Stimulated activated CD4-positive, alpha-beta T cell treated with anti-CD3 and anti-CD28 coated beads, Interleukin-15, amount 100 ng/mL, for 1 hour (primary cell): ENCODE measurements at places on chromosomes 7 and 10.
A peak's percentile ranks its signal among the peaks of the same experiment; 100 is the strongest.

DNA sequence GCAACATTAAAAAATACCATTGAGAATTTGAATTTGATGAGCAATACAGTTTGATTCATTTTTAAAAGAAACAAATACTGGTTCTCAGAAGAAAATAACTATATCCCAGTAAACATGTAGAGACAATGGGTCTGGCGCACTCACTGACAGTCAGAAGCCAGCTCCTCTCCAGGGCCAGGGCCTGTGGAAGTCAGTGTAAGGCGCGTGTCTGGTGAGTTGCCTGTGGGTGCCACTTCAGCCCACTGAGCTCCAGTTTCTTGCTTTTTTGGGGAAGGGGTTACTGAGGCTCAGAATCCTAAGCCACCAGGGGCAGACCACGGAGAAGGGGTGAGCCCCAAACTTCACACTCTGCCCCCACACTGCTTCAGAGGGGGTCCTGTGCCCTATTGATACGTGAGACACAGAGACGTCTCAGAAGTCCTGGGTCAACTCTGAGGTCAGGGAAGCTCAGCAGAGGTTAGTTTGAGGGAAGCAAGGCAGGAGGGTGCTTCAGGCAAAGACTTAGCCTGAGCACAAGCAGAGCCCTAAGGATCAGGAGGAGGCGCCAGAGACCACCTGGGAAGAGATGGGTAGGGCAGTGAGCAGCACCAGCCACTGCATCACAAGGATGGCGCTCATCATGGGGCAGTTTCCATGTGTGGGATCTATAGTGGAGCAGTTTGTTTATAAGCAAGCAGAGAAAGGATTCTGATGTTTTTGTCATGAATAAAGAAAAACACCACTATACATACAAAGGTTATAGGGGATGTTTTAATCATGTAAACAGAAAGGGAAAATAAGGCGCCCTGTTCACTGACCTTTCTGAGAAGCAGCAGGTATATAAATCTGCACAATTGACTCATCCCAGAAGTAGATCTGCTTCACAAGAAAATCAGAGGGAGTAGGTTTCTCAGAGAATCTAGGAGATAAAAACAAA lies 95.7 kb downstream of the PKD1L1 start:
- no peak for DNase-seq

- DNase-seq: no peak
Measured at GRCh38 chr10:13650961-13651360, 64.2 kb downstream of the PRPF18 start.

DNA sequence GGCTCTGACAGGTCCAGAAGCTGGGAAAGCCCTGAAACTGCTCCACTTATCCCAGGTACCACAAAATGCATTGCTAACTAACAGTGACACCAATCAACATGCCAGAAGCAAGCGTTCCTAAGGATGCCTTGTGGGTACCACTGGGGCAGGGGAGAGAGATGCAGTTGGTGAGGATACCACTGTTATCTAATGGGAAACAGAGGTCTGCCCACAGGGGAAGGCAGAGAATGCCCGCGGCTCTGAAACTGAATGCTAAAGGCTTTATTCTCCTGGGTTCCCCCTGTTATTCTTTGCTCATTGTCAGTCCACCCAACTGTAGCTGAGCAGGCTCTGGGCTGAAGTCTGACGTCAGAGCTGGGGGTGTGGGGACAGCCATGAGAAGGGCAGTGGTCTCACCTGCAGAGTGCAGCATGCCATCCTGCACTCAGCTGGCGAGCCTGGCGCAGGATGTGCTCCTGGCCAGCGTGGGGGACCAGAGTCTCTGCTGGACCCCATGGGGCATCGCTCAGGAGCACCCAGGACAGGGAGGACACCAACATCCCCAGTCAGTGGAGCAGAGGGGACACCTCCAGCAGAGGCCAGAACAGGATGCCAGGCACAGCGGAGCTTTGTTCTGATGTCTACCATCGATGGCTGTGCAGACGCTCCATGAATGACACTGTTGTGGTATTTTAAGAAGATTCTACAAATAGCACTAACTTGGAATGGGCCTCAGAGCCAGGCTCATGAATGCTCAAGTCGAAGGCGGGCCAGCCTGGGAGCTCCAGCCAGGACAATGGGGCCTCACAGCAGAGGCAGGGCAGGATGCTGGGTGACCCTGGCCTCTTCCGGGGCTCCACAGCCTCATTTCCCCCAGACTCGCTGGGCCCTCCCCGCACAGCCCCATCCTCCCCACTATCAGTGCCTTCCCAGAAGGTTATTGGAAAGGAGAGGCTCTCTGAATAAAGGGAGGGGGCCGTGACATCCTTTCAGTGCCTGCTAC lies 95.8 kb downstream of the ARHGAP22 start:
- DNase-seq: no peak

GRCh38 chr7:138127996-138128395 lies 51.7 kb downstream of the AKR1D1 start:
- no peak for DNase-seq

- DNase-seq: no peak
Measured at GRCh38 chr7:108044345-108044744, 41.4 kb upstream of the LAMB1 start.

DNA sequence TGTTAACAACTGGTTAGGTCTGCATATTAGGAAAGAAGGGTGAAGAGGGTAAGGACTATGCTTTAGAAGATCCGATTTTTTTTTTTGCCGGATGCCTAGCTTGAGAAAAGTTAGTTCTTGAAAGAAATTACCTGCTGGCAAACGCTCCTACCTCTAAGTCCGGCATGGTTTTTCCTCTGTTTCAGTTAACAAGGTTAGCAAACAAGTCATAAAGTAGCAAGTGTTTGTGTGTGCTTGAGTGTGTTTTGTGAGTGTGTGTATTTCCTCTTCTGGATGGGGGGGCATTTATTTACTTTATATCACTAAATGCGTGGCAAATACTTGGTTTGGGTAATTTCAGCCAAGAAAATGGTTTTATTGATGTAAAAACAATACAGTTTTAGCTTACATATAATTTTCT lies 195.6 kb downstream of the SUGCT start:
- DNase-seq: no peak

DNA sequence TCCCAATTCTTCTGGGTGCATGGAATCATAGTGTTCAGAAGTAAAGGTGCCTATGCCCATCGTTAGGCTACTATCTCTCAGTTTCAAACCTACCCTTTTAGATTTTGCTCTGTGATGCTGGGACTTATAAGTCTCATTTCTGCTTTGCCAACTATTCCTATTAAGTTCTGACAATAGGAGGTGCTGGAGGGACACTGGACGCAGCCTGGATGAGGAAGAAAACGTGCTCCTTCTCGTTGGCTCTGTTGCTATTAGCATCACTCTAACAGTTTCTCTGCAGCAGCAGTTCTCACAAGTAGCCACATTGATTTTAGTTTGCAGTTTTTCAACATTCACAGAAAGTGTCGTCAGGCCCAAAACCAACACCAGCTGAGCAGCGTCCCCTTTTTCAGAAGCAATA lies 72.4 kb downstream of the ABCC2 start:
- no peak for DNase-seq

DNA sequence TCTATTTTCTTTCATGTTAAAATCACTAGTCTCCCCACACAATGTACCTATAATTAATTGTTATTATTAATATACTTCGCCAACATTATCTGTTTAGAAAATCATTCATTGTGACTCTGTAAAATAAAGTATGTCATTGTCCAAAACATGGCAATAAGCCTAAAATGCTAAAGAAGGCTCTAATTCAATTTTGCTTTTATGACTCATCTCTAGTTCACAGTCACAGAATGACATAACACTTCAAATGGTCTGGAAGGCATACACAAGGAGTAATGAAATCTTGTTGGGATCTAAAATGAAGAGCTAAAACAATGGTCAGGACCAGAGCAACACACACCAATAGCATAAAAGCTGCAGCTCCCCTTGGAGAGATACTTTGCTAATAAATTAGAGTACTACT lies 505.8 kb downstream of the GPAM start:
- no peak for DNase-seq

GRCh38 chr7:43758029-43758821 lies at the start of gene BLVRA:
BLVRA (plus strand) TSS chr7:43758680; CDS start chr7:43771159, 12,479 bp downstream.
- peak; percentile 58 for DNase-seq

GRCh38 chr7:108261560-108262255 lies 131.5 kb upstream of the LAMB4 start:
- DNase-seq: no peak

DNA sequence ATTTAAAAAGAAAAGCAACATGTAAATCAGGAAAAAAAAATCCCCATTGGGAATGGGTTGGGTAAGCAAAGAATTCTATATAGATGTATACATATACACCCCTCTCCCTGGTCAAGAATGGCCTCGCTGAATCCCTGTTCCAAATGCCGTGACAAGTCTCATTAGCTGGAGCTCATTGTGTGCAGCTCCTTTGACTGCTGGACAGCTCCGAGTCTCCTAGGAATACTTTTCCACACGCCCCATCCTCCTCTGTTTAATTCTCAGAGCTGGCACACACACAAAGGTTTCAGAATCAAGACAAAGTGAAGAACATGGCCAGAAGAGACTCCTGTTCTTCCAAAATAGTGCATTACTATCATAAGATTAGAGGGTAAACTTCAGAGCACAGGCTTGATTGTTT lies 130.9 kb upstream of the MKLN1 start:
- DNase-seq: no peak

- no peak for DNase-seq
Measured at GRCh38 chr10:59865101-59865500, 41.3 kb downstream of the CCDC6 start.

GRCh38 chr7:37076668-37077067 lies 352.4 kb upstream of the AOAH start:
- DNase-seq: no peak

DNA sequence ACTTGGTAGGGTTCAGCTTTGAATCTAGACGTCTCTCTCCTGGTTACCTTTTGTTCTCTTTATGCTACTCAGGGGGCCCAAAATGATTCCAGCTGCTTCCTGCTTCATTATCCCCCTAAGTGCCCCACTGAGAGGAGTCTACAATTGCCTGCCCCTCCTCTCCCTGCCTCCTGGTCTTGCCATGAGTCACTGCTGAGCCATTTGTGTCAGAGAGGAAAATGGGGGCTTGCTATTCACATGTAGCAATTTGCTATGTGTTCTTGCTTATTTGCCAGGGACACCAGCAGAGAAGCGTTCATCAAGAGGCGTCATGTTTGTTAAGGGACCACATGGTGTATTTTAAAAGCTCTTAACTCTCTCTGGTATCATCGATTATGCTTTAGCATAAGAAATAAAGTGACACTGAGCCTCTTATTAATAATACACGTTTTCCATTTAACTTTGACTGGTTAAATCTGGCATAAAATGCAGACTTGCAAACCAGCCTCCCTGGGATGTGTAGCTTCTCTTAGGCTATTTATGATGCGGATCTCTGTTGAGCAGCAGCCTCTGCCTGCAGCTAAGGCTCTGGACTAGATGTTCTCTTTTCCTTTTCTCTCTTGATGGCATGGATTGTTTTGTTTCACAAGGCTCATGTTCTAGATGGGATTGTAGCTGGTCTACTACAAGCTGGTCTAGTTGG lies 239.3 kb downstream of the AUTS2 start:
- DNase-seq: no peak

DNA sequence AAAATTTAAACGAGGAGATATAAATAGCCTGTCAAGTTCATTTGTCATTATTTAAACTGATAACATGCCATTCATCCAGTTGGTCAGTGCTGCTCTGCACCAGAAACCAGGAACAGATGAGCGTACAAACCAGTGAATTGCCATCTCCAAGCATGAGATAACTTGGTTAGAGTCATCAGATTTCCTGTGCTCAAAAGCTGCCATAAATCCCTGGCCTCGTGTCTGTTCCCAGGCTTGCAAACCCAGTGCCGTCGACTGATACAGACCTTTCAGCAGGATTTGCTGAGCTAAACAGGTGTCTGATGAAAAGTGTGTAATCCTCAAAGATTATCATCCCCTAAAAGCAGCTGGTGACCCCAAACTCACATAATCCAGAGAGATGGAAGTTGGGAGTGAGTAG lies 96.0 kb upstream of the SAMD8 start:
- no peak for DNase-seq
